ENCODE measurements at places on chromosomes 11 and 22. TPM values are rescaled to one million over a fixed set of nuclear protein-coding genes. Genes with fewer than 3 reads are reported as not detected.

DNA sequence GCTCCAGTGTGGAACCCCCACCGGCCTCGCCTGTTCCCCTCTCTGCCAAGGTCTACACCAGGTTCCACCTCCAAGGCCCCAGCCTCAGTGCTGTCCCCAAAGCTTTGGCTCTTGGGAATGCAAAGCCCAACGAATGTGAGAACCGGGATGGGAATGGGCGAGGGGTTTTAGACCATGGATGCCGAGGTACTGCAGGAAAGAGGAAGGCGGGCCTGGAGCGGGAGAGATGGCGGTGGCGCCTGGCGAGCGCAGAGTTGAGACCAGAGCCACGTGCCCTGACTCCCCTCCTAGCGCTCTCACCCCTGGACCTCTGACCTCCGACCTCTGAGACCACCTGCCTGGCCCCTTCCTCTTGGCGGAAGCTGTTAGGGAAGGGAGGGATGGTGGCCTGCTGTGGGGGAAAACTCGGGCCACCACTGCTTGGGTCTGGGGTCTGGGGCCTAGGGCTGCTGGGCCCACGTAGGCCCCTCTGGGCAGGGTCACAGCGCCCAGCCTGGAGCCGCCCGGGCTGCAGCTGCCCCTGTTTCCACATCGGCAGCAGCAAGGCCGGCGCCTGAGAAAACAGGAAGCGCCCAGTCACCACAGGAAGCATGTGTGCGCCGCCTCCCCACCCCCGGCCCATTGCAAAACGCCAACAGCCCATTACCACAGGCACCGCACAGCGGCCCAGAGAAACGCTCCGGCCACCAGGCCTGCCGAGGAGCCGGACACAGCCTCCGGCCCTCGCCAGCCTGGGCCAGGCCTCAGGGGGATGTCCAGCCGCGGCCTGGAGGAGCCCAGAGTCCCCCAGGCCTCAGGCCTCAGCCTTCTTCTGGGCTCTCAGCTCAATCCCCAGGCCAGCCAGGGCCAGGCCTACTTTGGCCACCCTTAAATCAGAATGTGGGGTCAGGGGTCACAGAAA, 13.8 kb upstream of the SLC39A13 start:
- no peak for DNase-seq

Gene SNX32
- total RNA-seq, result 0.69 TPM

Gene WT1
- total RNA-seq, result 0.96 TPM

Gene RFPL2
- not detected for total RNA-seq

GRCh38 chr22:27104449-27104848, 447.1 kb downstream of the MIAT start:
- no peak for DNase-seq

- no peak for DNase-seq
These were observed 14.4 kb upstream of the EIF4G2 start for GRCh38 chr11:10823152-10823579.

Gene SCGB1D2
- total RNA-seq, result not detected

DNA sequence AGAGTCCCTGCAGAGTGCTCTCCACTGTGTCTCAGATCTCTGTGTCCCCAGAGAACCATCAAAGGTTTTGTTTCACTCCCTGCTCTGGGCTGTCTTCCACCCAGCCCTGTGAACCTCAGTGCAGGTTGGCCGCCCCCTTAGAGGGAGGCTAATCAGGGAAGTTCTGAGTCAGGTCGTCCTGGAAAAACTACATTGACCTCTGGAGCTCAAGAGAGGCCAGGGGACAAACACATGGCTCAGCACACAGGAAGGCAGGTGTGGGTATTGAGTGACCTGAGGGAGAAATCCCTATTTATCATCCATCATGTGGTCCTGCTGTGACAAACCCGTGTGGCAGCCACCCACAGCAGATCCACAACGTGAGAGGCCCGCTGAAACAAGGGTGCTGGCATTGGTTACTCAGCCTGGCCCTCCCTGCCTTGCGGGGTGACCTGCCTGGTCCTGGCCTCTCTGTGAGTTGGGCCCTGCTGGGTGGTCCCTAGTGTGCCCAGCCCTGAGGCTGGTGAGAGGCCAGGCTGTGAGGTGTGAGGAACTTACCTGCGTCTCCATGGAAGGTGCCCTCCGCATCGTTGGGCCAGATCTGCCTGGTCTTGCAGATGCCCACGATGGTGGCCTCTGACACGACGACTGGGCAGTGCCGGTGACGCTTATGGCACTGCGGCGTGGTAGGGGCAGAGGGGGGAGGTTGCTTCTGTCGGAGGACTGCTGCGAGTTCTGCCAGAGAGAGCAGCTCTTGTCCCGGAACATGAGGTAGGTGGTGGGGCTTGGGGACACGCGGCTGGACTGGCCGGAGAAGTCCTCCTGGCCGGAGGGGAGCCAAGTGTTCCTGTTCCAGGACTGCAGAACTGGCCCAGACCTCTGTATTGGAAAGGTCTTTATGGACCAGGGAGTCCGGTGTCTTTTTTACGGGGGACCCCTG, 669 bp upstream of the BCR start:
- DNase-seq, result no peak

Gene SLC17A6
- not detected for total RNA-seq

GRCh38 chr11:131579932-131580387, 209.5 kb downstream of the NTM start:
- peak; percentile 68 for DNase-seq

- DNase-seq, result no peak
These were observed 90.8 kb downstream of the PHF21B start for GRCh38 chr22:44918925-44919392.

DNA sequence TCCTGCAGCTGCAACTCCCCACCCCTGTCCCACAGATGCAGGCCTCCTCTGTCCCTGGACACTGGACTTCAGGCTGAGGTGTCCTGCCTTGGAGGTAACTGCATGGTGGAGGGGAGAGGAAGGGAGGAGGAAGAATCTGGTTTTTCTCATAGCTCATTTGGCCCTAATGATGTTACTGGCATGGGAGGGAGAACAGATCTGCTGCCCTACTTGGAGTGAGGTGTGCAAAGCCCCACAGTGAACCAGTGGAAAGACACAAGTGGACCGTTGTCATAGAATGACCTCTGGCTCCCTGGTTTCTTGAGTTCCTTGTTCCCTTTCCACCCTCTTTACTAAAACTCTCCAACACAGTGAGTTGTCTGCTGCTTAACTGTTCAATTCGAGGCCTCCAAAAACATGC, 215.9 kb downstream of the BARX2 start:
- DNase-seq, result no peak

GRCh38 chr11:113553915-113554314, 78.7 kb upstream of the DRD2 start:
- peak; percentile 26 for DNase-seq

Gene OR51A7
- total RNA-seq, result not detected

DNA sequence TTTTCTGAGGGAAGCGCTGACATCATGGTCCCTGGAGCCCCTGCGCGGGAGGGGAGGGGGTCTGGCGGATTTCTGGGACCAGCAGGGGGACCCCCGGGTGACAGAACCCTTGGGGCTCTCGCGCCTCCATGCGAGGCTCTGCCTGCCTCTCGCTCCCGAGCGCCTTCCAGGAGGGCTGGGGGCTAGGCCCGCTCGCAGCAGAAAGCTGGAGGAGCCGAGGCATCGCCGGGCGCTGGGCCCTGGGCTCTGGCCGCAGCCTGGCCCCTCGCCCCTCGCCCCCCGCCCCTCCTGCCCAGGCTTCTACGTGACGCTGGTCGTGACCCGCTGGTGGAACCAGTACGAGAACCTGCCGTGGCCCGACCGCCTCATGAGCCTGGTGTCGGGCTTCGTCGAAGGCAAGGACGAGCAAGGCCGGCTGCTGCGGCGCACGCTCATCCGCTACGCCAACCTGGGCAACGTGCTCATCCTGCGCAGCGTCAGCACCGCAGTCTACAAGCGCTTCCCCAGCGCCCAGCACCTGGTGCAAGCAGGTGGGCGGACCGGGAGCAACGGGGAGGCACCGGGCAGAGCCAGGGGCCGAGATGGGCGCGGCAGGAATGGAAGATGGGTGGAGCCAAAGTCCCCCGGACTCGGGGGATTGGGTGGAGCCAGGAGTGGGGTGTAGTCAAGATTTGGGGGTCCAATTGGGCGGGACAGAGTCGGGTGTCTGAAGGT, 5.4 kb downstream of the BEST1 start:
- DNase-seq, result no peak

- no peak for DNase-seq
These were observed 147.8 kb upstream of the SESN3 start for GRCh38 chr11:95378789-95379188.

Gene ANO9
- not detected for total RNA-seq

Gene PRG3
- total RNA-seq, result not detected

Gene MAJIN
- not detected for total RNA-seq

Gene SCGB1D4
- total RNA-seq, result not detected

Gene BTG4
- 0.17 TPM for total RNA-seq

Gene CYB5R3
- total RNA-seq, result 193 TPM

DNA sequence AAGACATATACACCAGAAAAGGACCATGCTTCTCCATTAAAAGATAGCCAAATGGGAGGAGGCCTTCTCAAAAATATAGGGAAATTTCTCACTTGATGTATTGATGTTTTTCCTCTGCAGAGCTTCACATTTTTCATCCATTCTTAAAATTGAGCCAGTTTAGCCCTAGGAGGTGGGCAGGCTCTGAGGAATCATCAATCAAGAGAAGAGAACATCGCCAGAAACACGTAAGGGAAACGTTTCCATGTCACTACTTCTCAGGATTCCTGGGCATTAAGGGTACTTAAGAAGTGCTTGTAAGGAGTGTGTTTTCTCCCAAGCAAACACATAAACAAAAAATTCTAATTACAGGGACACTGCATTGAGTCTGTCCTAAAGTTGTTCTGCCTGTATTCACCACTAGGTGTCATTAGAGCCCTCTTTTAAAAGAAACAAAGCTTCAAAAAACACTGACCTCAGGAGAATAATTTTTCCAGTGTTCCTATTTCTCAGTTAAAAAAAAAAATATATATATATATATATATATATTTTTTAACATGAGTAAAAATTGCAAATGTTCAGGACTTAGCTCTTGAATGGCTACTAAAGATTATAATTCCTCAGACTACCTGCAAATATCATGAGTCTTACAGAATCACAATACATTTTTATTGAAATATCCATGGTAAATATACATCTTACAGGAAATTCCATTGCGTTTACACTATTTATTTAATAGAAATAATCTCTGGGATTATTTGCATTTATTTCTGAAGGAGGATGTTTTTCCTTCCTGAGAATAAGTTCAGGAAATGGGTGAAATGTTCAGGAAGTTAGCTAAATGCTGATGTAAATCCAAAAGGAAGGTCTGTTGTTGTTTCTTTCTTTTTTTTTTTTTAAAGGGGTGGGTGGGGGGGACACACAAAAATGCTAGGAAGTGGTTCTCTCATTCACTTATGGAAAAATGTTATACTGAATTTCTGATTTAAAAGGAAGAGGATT, 16.0 kb downstream of the FZD4 start:
- DNase-seq, result peak; percentile 71

GRCh38 chr11:46181843-46182424, 60.7 kb upstream of the PHF21A start:
- DNase-seq, result no peak

DNA sequence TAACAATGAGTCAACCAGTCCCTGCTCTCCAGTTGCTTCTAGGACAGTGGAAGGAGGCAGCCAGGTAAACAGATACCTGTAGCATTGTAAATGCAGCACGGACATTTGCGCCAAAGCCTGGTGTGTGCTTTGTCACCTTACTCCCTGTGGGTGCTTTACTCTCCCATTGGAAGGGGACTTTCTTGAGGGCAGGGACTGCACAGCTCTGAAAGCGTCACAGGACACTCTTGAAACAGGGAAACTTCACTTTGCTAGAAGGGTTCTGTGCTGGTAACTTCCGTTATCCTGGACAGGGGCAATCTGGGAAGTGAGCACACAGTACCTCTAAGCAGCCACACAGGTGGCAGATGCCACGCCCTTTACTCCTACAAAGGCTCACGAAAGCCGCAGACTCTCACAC, 99.8 kb downstream of the MYO18B start:
- DNase-seq, result no peak

DNA sequence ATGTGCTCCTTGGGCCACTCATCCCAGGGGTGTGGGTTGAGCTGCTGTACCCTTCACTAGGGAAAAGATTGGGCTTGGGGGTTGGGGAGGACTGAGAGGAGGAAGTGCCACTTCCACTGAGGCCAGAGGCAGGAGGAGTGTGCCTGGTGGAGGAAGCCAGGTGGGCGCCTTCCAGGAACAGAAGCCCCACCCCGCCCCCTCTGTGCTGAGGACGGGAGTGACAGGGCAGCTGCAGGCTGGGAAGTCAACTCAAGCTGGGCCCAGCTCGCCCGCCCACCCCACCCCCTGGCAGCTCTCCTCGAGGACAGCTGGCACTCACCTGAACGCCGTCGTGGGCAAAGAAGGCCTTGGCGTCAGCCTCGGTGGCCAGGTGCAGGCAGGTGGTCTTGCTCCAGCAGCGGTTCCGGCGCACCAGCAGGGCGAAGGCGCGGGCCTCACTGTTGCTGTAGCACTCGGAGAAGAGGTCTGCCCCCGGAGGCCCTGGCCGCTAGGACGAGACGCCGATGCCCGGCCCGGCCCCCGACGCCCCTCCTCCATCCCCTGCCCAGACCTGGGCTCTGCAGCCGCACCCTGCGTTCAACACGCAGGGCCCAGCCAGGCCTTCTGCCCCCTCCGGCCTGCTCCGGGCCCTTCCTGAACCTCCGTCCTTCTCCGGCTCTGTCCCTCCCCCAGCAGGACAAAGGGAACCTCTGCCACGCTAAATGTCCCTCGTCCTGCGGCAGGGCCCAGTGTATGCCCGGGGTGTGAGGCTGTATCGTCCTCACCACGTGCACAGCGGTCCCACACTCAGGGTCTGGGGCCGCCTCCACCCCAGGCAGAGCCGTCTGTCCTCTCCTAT, 13.4 kb downstream of the TSSC4 start:
- DNase-seq, result no peak

- peak; percentile 11 for DNase-seq
These were observed 76.7 kb downstream of the TRIM29 start for GRCh38 chr11:120061036-120061760.

DNA sequence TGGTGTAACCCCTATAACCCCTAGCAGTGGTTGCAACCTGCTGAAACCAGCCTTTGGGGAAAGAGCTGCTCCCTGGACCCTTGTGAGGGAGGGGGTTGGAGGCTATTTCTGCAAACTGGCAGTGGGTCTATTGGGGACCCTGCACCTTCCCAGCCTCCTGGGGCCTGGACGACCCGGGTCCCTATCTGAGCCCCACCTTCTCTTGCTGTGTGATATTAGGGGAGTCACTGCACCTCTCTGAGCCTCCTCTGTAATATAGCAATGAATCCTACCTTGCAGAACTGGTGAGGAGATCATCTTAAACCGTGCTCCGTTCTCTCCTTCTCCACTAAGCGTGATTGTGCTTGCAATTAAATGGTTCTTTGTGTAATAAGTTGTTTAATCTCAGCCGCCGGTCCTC, 24.0 kb upstream of the MPPED1 start:
- DNase-seq, result no peak

- peak; percentile 3 for DNase-seq
These were observed 27.1 kb upstream of the TMA7B start for GRCh38 chr22:39932918-39933649.

Gene HSD17B12
- total RNA-seq, result 48.6 TPM

GRCh38 chr22:17536269-17536668, 27.0 kb upstream of the SLC25A18 start:
- peak; percentile 9 for DNase-seq

GRCh38 chr22:38645430-38645829, 10.8 kb downstream of the FAM227A start:
- no peak for DNase-seq
